Posterior vena cava (tissue), 2 donors: ENCODE measurements at places on chromosomes 6 and 20. TPM values are rescaled to one million over a fixed set of nuclear protein-coding genes. Genes with fewer than 3 reads are reported as not detected.

Gene SAMD10
- 1.5 TPM for total RNA-seq

GRCh38 chr6:110250838-110251237 is 70.6 kb downstream of the CDC40 start:
- no peak for DNase-seq

DNA sequence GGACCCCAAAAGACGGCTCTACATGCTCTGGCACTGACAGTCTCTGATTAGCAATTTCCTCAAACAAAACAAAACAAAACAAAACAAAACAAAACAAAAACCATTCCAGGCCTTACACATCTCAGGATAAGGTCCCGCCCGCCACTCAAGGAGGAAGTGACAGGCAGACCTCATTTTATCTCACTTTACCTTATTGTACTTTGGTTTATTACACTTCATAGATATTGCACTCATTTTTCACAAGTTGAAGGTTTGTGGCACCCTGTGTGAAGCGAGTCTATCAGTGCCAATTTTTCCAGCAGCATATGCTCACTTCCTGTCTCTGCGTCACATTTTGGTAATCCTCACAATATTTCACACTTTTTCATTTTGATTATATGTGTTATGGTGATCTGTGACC is 15.2 kb downstream of the ZBP1 start:
- no peak for DNase-seq

Gene DUSP15
- 0.90 TPM for total RNA-seq

DNA sequence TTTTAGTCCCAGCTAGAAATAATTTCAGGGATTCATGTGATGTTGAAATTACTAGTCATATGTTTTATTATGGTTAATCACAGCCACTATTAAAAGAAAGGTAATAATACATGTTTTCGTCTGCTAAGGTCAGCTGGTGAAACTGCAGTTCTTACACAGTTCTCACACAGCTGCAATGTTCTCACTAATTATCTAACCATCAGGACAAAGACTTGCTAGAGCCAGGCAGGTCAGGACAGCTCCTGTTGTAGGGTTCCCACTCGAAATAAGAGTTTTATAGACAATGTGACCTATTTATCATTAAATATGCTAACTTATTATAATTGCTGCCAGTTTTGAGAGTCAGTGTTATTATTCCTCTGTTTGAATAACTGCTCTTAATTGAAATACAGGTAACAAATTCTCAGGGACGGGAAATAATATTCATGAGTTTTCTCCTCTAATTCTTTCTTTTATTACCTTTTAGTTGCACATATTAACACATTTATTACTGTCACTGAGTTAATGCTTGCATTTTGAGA is 97.9 kb downstream of the GJA1 start:
- DNase-seq: no peak

- DNase-seq: no peak
Measured at GRCh38 chr20:32152421-32153155, 43.1 kb downstream of the TM9SF4 start.

DNA sequence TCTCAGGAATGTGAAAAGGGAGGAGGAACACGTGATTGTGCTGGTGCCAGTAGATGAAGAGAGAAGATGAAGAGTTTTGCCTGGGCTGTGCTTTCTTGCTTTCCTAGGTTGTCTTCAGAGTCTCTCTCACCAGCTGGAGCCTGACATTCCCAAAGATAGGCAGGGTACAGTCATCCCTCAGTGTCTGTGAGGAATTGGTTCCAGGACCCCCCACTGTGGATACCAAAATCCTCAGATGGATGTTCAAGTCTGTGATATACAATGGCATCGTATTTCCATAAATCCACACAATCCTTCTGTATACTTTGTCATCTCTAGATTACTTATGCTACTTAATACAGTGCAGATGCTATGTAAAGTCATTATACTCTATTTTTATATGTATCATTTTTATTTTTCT is 113.5 kb downstream of the SAMD5 start:
- no peak for DNase-seq

- DNase-seq: no peak
Measured at GRCh38 chr20:9912858-9913434, 74.1 kb upstream of the PAK5 start.

DNA sequence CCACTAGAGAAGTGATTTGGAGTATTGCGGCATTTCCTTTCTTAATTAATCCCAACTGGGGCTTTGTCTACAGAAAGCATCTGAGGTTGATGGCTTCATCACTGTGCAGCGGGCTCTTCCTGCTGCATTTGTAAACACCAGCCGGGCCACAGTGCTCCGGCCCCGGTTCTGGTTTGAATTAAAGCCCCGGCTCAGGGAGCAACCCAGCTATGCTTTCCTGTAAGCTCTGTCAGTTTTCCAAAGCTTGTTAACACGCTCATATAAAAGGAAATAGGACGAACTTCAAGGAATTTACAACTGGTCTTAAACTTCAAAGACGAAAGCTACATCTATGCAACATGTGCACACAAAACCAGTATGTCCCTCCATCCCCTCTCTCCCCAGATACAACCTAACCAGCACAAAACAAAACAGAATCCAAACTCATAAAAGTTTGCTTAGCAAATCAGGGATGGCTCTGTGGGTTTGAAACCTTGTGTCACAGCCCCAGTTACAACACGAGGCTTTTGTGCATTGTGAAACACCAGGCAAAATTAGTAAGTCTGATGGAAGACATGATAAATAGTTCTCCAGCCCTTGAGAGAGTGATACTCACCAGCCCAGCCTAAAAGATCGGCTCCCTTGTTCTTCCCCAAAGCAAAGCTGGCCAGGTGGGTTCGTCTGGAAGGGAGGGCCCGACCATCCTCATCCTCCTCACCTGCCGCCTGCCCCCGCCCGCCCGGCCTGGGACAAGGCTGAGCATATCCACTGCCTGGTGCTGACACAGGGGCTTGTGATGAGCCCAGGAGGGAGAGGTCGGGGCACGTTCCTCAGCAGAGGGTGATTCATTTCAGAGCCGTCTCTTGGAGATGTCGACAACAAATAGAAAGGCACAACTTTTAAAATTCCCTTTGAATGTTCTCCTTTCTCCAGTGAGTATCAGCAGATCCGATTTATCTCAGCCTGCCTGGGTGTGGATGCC is 197.9 kb downstream of the TFAP2C start:
- DNase-seq: no peak

DNA sequence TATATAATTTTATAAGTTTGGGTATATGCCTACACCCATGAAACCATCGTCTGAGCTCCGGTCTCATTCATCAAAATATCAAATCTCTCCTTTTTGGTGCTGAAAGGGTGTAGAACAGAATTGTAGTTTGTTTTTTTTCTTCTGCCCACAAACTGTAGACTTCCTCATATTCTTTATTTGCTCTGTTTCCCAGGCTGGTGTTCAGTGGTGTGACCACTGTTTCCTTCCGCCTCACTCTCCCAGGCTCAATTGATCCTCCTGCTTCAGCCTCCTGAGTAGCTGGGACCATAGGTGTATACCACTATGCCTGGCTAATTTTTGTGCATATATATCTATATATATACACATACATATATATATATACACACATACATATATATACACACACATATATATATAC is 139.6 kb upstream of the HCRTR2 start:
- no peak for DNase-seq

Gene C6orf141
- total RNA-seq: 1.7 TPM

GRCh38 chr6:163860287-163861081 is 446.0 kb downstream of the QKI start:
- no peak for DNase-seq

- no peak for DNase-seq
Measured at GRCh38 chr6:107653861-107654394, 164.0 kb downstream of the SOBP start.

DNA sequence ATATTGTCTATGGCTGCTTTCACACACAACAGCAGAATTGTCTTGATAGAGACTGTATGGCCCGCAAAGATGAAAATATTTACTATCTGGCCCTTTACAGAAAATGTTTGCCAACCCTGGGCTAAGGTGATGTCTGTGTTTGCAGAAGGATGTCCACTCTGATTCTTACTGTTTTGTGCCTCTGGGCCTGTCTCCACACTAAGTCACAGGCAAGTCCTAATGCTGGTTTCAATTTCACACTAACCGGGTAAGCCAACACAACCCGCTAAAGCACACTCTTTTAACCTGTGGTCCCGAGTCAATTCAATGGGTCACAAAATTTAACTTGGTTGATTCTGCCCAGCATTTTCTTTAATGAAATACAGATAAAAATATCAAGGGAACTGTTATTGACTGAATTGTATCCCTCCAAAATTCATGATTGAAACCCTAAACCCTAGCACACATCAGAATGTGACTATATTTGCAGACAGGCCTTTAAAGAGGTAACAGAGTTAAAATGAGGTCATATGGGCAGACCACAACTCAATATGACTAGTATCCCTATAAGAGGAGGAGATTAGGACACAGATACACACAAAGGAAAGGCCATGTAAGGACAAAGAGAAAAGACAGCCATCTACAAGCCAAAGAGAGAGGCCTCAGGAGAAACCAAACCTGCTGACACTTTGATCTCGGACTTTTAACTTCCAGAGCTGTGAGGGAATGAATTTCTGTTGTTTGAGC is 78.4 kb downstream of the FYN start:
- DNase-seq: no peak
